Naive thymus-derived CD8-positive, alpha-beta T cell (primary cell): ENCODE measurements at places on chromosomes 16 and 17.
A peak's percentile ranks its signal among the peaks of the same experiment; 100 is the strongest.

- no peak for DNase-seq
These were observed 338 bp downstream of the MAPK3 start for GRCh38 chr16:30122604-30123160.

DNA sequence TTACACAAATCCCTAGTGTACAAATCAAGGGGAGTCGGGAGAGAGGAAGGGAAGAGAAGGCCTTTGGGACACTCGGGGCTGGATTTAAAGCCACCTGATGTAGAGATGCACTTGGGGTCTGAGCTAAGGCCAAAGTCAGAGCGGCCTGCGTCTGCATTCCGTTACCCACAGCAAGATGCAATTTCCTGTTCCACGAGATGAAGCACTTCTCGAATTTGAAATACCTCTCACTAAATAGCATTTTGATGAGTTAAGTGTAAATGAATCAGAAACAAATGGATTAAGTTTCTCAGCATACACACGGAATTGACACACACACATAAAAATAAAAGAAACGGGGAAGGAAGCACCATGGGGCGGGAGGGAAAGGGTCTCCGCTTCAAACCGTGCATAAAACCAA is 386.0 kb downstream of the SOX9 start:
- no peak for DNase-seq

DNA sequence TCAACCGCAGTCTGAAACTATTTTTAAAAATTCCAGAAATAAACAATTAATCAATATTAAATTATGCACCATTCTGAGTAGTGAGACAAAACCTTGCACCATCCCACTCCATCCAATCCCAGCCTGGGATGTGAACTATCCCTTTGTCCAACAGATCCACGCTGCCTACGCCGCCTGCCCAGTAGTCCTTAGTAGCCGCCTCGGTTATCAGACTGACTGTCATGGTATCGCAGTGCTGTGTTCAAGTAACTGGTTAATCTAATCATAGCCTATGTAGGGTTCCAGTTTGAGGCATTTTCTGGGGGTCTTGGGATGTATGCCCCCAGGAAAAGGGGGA is 437.7 kb downstream of the HS3ST3B1 start:
- no peak for DNase-seq

GRCh38 chr17:43823350-43824084 is 9.4 kb downstream of the MPP3 start:
- no peak for DNase-seq

- no peak for DNase-seq
These were observed 1.5 kb upstream of the TTYH2 start for GRCh38 chr17:74211912-74212208.

DNA sequence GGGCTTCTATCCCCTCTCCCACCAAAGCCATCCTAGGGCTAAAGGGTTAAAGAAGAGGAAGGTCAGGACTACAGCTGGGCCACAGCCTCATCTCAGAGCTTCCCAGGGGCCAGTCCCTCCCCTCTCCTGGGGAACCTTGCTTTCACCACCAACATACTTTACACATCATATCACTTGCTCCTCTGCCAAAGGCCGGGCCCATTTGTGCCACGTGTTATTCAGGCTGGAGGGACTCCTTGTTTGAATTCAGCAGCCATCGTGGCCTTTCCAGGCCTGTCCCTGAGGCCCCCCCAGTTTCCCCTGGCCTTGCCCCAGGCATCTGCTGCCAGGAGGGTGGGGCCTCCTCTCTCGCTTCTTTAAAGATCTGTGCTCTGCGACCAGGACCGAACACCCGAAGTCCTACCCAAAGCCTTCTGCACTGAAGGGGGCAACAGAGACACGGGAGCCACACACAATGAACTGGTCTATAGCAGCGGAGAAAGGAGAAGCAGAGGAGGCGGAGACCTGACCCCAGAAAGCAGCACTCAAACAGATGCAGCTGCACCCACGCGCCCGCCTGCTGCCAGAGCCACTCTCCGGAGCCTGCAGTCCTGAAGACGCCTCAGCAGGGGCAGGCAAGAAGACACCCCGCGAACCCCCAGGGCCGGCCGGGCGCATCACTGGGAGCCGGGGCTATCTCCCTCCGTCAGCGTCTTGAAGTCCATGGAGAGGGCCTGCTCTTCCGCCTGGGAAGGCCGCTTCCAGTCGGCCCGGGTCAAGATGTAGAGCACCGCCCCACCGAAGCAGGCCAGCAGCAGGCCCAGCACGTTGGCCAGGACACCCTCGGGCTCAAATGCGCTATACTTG is 12.1 kb downstream of the CYB561 start:
- DNase-seq: no peak

- DNase-seq: peak; percentile 64
These were observed 10.9 kb upstream of the FOXJ1 start for GRCh38 chr17:76151896-76152454.
